Fibroblast of skin of left biceps (primary cell): ENCODE measurements at places on chromosomes 16 and 17.

DNA sequence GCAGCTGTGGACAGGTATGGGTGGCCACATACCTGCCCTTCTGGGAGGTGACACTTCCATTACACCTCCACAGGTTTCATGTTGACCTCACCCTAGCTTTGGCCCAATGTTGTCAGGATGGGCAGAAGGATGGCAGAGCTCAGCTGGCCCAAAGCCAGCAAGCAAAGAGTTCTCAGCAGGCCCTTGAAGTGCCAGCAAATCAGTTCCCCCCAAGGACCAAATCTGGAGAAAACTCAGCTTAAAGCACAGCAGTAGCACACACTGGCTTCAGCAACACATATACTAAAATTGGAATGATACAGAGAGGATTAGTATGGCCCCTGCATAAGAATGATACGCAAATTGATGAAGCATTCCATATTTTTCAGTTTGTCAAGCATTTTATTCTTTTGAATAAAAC lies 13.4 kb downstream of the ARL4D start:
- DNase-seq = no peak

DNA sequence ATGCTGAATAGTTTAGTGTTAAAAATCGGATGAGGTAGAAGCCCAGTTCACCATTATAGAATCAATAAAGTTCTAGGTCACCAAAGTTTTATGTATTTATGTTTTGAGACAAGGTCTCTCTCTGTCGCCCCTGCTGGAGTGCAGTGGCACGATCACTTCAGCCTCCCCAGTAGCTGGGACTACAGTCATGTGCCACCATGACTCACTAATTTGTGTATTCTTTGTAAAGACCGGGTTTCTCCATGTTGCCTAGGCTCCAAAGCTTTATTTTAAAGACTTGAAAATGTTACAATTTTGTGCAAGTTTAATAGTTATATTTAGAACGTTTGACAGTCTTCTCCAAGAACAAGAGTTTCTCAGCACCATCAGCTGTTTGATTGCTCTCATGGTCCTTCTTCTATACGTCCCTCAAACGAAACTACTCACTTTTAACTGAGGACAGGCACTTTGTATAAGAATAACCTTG lies 32.1 kb downstream of the NDE1 start:
- no peak for DNase-seq

DNA sequence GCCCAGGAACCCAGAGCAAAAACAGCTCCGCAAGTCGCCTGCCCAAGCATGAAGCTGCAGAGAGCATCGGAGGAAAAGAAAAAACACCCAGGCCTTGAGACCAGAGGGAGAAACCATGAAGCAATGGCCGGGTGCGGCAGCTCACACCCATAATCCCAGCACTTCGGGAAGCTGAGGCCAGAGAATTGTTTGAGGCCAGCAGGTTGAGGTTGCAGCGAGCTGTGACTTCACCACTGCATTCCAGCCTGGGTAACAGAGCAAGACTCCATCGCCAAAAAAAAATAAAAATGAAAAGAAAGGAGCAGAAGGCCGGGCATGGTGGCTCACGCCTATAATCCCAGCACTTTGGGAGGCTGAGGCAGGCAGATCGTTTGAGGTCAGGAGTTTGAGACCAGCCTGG lies 40.3 kb downstream of the C16orf95 start:
- no peak for DNase-seq

DNA sequence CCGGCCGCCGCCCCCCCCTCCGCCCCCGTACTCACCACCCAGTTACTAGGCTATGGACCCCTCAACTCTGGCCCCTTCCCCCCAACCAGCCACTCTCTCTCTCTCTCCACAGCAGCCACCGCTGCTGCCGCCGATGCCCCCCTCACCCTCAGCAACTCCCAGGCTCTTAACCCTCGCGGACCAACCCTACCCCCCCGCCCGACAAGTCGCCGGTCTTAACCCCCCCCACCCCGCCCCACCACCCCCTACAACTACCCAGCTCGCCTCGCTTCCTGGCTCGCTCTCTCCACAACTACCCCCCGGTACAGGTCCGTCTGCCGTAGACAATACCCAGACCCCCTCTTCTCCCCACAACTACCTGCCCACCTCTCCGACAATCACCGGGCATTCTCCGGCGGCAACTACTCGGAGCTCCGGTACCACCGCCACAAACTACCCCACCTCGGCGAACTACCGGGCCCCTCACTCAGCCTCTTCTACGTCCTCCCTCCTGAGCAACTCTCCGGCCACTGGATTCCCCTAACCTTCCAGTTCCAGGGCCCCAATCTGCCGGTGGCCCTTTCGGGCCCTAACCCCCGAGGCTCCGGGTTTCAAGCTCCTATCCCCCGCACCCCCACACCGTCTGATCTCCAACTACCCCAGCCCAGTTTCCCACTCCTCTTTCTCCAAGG lies 702 bp downstream of the PHF23 start:
- DNase-seq = no peak

- no peak for DNase-seq
Observed at GRCh38 chr17:50668025-50668837, 33.5 kb downstream of the ABCC3 start.

DNA sequence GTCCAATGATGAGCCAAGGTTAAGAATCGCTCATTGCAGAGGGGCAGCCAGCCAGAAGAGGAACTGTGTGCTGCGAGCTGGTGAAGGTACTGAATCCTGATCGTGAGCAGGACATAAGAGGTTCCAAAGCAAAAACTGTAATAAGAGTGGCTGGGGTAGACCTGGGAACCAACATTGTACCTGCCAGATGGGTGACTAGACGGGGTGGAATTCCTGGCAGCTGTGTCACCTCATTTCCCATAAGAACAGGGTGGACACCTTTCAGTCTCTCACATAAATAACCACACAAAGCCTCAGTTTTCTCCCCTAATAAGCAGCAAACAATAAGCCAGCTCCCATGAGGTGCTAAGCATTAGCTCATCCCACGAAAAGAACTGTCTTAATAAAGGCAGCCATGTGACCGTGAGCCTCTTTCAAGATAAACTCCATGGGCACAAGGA lies 290.3 kb downstream of the SOX9 start:
- DNase-seq = no peak

- DNase-seq = no peak
Observed at GRCh38 chr17:61408151-61409041, 8.8 kb downstream of the TBX2 start.

DNA sequence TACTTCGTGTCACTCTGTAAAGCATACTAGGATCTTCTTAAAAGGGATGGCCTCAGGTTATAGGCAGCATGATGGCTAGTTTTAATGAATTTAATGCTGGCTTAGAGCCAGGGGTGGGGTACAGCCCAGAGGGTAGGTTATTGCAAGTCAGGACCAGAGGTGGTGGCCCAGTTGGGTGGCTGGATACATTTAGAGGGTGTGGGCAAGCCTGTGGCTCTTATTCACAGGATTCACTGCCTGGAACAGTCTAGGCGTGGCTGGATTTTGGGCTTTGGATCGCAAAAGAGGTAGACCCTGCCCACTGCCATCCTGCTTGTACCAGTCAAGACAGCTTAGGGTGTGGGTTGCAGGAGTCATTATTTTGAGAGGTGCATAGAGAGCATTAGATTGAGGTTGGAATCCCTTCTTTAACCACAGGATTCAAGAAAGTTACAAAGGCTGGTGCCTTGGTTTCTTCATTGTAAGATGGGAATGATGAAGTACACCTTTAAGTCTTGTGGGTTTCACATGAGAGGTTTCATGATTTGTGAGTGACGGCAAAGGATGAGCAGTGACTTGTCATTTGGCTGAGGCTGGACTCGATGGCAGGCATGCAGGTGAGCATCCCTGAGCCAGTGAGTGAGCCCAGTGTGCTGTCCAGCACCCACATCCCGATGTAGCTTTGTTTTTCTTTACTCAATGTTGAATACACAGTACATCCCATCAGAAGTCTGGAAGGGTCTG lies 85.2 kb downstream of the KSR1 start:
- DNase-seq = no peak

- DNase-seq = no peak
Observed at GRCh38 chr17:61040666-61041065, 359.0 kb upstream of the TBX2 start.

GRCh38 chr16:88619859-88620815 lies 18.2 kb upstream of the IL17C start:
- no peak for DNase-seq

GRCh38 chr16:69851491-69852240 lies 89.5 kb downstream of the WWP2 start:
- no peak for DNase-seq

- no peak for DNase-seq
Observed at GRCh38 chr16:7962091-7962879, 628.0 kb downstream of the TMEM114 start.

DNA sequence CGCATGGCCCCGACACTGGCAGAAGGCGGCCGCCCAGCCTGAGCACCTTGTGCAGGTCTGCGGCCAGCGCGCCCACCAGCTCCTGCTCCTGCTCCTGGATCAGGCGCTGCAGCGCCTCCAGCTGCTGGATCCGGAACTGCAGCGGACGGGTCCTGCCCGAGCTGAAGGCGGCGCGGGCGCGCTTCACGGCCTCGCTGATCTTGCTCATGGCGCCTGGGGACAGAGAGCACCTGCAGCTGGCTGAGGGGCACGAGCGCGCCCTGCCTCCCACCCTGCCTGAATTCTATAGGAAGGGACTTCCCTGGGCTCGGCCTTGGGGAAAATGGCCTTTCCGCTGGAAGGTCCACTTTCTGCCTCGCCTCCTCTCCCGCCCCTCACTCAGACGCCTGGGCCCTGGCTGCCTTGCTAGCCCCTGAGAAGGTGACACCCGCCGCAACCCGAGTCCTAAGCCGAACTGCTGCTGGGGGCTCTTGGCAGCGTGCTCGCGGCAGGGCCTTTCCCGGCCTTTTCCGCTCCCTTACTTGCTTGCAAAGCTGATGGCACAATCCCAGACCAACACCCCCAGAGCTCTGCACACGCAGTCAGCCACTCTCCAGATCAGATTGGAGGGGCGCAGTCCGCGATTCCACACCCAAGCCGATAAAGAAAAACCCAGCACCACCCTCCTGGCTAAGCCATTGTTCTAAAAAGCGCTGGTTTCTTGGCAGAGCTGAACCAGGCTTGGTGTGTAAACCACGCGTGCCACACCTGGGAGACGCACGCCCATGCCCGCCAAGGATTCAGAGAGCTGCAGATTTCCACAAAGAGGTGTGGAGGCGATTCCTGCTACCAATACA lies 3.0 kb downstream of the ALDH3A1 start:
- no peak for DNase-seq
